AG09319 (cell line): ENCODE measurements at places on chromosomes 4 and X.

DNA sequence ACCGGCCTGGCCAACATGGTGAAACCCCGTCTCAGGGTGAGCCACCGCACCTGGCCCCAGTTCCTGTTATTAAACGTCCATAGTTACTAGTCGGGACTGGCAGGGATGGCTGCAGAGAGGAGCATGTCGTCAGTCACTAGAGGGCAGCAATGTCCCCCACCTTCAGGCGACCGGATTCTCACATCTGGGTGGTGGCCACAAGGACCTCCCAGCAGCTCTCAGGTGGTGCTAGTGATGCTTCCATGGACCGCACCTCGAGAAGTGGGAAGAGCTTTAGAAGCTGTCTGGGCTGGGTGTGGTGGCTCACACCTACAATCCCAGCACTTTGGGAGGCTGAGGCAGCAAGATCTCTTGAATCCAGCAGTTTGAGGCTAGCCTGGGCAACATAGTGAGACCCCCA is 13.3 kb upstream of the IL3RA start:
- DNase-seq: no peak

DNA sequence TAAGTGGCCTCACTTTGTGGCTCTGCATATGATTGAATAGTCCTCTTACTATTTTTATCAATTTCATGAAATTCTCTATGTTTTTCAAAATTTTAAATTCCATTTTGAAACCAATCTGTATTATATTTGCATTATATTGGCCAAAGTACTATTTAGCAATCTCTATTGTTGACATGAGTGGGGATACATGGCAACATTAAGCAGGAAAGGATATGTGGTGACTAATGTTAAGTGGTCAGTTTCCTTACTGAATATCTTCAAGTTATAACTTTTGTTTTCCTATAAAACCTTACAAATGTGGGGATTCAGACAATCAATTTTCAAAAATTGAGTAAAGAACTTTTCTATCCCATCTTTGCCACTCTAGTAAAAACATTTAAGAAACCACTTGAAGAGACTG is 10.2 kb downstream of the BBS7 start:
- no peak for DNase-seq

DNA sequence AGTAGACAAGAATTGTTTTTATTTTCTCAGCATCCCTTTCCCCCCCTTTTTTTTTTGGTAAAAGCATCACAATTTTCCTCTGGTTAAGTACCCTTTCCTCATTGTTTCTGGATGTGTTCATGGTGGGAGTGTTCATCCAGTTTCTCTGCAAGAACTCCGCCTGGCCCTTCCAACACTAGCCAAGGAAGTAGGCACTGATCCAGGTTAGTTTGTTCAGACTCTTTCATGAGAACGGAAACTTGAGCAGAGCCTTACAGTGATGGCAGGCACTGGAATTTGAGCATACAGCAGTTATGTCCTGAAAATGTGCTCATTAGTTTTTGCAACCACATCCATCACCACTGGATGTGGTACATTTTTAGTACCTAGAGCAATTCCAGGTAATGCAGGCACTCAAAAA is 336.1 kb upstream of the BOD1L1 start:
- no peak for DNase-seq

DNA sequence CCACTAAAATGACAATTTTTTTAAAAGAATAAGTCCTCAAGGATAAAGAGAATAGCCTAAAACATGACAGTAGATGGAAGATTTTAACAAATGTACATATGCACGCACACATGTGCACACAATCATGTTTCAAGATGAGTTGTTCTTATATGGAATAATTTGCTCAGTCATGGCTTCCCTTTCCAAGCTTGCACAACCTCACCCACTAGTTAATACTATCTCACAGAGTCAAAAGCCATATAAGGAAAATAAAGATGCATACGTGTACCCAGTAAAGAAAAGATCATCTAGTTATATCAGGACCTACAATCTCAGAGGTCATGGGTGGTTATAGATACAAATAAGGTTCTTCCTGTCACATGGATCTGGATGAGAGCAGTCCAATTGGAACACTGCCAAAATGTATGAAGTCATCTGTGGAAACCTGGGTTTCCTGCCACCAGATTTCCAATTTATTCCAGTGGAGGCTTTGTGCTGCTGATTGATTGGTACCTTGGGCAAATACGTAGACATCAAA is 56.1 kb downstream of the FAM13A start:
- no peak for DNase-seq

DNA sequence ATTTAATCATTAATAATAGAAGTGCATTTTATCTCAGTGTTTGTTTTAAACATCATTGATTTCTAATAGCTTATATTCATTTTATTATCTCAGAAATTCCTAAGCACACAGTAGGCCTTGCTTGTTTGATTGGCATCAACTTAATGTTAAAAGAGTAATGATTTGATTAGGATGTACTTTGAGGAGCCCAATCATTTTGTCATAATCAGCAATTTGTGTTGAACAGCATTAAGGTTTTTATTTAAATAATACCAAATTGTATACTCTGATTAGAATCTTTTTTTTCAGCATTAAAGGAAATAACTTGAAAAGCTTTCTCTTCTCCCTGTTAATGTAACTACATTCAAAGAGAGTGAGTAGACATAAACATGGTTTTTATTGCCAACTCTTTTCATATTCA is 2262.0 kb upstream of the TENM3 start:
- no peak for DNase-seq

- no peak for DNase-seq
These were observed 83.9 kb upstream of the NKX1-1 start for GRCh38 chr4:1490011-1490653.

DNA sequence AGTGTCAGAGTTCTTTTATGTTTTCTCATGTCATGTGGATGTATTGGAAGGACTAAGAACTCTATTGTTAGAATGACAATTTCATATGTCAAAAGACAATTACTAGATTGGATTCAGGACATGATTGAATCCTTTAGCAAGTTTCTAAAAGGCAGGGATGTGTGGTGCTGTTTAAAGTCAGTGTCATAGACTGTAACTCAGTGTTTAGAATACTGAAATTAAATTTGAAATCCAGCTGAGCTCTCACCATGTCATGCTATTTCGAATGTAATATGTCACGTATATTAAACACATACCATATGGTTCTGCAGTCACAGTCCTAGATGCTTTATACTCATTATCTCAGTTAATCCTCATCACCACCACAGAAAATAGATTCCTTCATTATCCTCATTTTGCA is 7.8 kb downstream of the GUCY1B1 start:
- DNase-seq: no peak

- no peak for DNase-seq
These were observed 38.6 kb downstream of the FHDC1 start for GRCh38 chr4:152974468-152975379.

GRCh38 chr4:85812776-85813175 is 337.8 kb downstream of the ARHGAP24 start:
- DNase-seq: no peak

DNA sequence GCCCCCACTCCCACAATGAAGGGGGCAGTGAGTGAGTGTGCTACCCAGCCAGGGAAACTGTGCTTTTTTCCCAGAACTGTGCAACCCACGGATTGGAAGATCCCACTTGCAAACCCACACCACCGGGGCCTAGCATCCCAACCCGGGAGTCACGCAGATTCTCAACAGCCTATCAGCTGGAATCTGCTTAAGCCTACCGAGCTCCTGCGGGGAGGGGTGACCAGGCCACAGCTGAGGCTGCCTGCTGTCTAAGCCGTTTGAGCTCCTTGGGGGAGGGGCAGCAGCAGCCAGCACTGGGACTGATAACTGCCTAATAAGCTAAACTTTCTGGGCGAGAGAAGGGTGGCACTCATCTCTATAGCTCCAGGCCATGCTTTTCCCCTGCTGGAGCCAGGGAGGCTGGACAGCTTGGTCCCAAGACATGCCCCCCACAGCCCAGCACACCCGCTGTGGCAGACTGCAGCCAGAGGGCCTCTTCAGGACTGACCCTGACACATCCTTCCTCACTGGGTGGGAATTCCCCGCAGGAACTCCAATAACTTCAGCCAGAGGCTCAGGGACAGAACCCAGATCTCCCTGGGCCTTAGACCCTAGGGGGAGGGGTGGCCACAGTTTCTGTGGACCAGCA is 161.3 kb upstream of the MAGEB18 start:
- no peak for DNase-seq

DNA sequence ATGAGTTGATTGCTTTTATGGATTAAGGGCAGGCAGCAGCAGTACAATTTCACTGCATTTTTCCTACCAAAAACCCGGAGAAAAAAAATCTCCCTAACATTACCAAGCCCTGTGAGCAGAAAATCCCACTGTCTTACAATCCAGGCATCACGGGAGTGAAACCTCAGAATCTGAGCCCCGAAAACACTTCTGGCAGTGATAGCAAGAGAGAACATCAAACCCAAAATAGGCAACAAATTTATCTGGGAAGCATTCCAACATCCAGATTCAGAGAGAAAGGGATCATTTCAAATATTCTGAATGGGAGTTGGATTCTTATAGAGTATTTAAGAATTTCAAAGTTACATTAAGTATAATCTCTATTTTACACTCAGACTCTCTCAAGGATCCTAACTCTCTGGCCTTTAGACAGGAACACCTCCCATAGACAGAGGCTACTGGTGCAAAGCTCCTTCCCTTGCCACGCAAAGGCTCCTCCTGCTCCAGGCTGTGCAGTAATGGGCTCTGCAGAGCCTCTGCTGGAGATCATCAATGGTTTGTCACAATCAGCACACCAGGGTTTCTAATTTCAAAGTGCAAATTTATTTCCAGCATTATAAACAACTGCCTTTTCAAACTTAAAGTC is 256.9 kb downstream of the PARM1 start:
- no peak for DNase-seq

- no peak for DNase-seq
These were observed 106.7 kb downstream of the ARHGAP6 start for GRCh38 chrX:11558972-11559371.

GRCh38 chr4:8533274-8533865 is 46.8 kb upstream of the GPR78 start:
- DNase-seq: no peak

DNA sequence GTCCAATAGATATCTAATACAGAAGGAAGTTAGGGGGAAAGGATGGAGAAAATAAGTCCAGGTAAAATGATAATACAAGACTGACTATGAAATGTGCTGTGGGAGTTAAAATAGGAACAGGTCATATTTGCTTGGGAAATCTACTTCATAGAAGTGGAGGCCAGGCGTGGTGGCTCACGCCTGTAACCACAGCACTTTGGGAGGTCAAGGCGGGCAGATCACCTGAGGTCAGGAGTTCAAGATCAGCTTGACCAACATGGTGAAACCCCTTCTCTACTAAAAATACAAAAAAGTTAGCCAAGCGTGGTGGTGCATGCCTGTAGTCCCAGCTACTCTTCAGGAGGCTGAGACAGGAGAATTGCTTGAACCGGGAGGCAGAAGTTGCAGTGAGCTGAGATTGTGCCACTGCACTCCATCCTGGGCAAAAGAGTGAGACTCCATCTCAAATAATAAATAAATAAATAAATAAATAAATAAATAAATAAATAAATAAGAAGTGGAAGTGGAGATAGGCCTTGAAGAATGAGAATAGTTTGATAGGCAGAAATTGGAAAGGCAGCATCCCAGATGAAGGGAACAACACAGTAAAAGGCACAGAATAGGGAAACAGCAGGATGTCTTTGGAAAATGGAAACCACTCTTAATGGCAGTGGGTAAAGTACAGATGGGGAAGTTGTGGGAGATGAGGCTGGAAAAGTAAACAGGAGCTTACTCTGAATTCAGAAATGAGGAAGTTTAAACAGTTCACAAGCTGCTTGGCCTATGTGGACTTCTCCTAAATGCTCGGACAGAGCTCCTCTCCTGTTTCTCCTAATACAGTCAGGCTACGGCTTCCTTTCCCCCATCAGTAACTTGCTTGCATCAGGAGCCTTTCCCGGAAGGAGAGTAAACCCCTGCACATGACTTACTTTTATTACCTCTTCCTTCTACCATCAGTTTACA is 15.1 kb upstream of the GK start:
- DNase-seq: no peak

GRCh38 chr4:70868778-70869177 is 29.1 kb upstream of the GRSF1 start:
- no peak for DNase-seq

GRCh38 chr4:48331577-48332330 is 9.6 kb upstream of the SLAIN2 start:
- no peak for DNase-seq

- peak; percentile 2 for DNase-seq
These were observed 77.1 kb downstream of the TBCK start for GRCh38 chr4:106238820-106239420.

GRCh38 chrX:118254611-118255010 is 91.3 kb upstream of the WDR44 start:
- DNase-seq: no peak

DNA sequence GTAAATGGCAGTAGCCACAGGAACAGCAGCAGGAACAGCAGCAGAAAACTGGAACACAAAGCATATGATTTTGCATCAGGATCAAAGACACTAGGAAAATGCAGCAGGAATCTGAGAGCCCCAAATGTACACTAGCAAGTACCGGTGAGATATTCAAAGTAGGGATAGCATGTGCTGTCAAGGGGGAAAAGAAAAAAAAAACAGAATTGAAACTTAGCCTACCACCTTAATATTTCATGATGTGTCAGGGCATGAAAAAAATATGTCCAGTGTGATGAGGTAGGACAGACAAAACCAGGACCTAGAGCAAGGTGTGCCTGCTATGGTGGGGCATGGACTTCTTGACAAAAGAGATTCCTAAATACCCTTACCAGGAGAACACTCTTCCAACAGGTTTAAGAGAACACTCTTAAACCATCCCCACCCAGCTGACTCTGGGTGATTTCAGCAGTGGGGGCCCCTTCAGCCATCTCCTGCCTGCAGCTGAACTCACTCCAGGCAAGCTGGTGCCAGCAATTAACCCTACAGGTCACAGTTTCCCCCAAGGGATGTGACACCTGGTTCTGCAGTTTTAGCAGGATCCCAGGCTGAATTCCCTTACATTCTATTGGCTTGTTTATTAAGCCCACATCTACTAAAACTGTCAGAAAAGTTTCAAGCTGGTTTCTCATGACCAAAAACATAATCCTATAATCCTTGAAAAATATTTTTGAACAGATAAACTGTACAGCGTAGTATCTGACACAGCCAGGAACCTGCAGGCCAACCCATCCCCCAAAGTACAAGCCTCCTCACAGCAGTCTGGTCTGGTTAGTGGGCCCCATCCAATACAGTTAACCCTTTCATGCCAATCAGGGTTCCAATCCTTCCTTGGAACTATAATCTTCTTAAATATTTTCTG is 62.9 kb upstream of the FMR1 start:
- no peak for DNase-seq

- no peak for DNase-seq
These were observed 867.7 kb upstream of the HS3ST1 start for GRCh38 chr4:12296366-12296765.

- no peak for DNase-seq
These were observed 1.8 kb downstream of the TAPT1 start for GRCh38 chr4:16224264-16225166.

- DNase-seq: no peak
These were observed 42.6 kb downstream of the RGS12 start for GRCh38 chr4:3335385-3335784.
